ENCODE measurements at places on chromosomes 6 and 20.

DNA sequence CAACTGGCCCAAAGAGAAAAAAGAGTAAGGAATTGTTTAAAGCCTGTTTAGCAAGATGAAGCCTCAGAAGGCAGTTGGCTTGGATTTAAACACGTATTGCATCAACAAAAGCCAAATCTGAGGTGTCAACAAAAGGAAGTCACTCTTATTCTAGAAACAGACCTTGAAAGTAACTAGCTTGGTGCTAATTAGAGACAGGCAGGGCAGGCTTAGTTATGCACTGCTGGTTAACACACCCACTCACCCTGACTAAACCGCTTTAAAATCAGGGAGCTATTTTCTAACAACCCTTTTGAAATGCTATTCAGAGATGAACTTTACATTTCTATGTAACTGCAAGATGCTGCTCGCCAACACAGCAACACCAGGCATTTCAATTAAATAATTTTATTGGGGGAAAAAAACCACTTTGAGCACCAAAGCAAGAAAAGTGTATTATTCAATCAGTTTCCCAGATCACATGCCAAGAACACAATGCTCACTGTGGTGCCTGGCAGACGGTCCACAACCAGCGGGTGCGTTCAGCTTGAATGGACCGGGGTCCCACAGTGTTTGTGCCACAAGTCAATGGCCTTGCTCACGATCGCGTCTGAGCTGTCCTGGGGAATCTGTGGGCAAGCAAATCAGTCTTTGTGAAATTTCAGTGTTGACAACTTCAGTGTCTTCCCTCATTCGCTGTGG is 23.6 kb downstream of the TBC1D7 start:
- DNase-seq: no peak

- no peak for DNase-seq
These were observed 1.0 kb downstream of the COL20A1 start for GRCh38 chr20:63293871-63294535.

GRCh38 chr6:100103931-100104330 is 109.9 kb upstream of the MCHR2 start:
- DNase-seq: no peak

DNA sequence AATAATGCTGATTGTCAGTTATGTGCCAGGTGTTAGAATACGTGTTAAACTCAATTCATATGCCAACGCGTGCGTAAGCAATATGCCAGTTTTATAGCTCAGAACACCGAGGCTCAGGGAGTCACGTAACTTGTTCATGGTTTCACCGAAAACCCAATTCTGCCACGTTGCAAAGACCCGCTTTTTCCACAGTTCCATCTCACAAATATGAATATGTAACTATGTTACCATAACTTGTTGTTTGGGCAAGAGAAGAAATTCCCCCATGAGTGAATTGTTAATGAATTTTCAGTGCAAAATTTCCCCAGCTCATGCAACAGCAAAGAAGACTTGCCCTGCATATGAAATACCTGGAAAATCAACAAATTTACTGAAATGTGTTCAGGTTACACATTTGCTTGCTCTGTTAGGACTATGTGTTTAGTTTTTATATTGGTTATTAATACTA is 30.1 kb downstream of the SF3B5 start:
- no peak for DNase-seq

DNA sequence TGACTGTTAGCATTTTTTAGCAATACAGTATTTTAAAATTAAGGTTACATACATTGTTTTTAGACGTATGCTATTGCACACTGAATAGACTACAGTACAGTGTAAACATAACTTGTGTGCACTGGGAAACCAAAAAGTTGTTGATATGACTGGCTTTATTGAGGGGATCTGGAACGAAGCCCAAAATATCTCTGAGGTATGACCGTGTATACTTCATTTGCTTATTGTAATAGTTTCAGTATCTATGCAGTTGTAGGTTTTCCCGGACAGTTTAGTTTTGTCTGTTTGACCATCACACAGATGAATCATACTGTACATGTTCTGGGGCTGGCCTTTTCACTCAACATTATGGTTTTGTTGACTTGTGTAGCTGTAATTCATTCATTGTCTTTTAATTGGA is 6.9 kb upstream of the ZBTB12 start:
- no peak for DNase-seq

GRCh38 chr6:20129290-20130088 is 82.8 kb downstream of the MBOAT1 start:
- DNase-seq: no peak

DNA sequence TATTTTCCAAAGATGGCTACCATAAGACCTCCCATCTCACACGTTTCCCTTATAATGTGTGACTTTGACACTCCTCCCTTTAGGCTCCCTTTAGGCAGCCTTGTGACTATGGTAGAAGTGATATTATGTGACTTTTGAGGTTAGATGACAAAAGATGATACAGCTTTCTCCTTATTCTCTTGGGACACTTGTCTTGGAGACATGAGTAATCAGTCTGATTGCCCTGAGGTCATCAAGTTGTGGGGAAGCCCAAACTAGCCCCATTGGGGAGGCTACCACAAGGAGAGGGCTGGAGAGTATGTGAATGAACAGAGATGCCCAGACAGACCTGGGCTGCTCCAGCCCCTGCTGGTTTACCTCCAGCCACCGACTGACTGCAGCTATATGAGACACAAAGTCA is 10.6 kb upstream of the DLK2 start:
- peak; percentile 15 for DNase-seq

DNA sequence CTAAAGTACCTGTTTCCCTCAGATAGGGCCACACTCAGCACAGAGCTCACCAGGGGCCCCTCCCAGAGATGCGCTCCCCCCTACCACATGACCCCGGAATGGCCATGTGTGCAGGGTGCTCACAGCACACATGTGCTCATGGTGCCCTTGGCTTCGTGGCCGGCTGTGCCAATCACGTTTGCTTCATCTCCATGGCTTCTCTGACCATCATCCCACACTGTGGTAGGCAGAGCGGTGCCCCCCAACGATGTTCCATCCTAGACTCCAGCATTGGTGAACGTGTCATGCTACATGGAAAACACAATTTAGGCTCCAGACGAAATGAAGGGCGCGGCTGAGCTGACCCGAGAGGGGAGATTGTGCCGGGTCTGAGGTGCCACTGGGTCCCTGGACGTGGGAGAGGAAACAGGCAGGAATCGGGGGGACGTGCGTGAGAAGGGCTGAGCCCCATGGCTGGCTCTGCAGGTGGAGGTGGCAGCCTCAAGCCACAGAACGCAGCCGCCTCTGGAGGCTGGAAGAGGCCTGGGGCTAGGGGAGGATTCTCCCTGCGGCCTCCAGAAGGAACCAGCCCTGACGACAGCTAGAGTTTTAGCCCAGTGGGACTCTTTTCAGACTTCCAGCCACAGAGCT is 126.5 kb downstream of the DLL1 start:
- DNase-seq: no peak

DNA sequence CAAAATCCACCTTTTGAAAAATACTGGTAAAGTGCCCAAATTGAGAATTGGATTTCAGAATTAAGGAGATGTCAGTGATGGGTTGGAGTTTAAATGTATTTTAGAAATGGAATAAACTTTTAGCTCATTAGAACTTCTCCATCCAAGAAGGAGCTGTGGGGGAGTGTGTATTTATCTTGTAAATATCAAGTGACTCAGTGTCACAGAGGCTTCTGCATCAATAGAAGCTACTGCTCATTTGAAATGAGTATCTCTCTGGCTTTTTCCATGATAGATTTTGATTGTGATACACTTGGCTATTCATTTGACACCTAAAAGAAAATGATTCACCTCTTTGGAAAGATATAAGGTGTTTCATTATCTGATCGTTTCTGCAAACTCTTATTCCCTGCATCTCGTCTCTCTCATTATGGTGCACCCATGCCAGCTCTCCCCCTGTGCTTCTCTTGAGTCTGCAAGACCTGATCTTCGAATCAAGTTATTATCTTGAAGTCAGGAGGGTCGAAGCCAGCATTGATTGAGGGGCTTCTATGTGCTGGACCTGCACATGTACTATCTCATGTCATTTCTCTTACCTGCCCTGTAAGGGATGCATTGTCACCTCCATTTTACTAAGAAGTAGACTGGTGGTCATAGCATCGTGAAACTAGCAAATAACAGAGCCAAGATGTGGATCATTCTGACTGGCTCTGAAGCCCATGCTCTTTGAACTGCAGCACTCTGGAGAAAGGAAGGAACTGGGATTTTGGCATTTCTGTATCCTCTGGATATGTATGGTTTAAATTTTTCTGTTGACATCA is 30.1 kb downstream of the VAPB start:
- DNase-seq: no peak

DNA sequence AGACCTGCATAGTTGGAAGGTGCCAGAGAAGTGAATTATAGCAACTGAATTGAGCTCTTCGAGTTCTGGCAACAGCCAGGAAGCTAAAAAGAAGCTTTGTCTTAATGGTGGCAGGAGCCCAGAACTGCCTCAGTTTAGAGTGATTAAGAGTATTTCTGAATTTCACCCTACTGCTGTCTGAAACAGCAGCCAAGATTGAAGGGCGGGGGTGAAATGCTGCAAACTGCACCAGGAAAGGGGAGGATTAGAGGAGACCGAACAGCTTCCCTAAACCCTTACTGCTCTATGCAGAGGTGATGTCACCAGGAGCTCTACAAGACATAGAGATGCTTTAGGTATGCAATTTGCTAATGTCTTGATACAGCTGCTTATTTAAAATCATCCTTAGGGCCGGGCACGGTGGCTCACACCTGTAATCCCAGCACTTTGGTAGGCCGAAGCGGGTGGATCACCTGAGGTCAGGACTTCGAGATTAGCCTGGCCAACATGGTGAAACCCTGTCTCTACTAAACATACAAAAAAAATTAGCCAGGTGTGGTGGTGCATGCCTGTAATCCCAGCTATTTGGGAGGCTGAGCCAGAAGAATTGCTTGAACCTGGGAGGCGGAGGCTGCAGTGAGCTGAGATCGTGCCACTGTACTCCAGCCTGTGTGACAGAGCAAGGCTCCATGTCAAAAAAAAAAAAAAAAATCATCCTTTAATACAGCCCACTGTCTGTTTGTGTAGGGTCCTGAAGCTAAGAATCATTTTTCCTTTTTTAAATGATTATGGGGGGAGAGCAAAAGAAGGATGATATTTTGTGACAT is 91.7 kb upstream of the IYD start:
- DNase-seq: no peak

GRCh38 chr6:151690303-151690702 is 117.2 kb upstream of the ESR1 start:
- DNase-seq: peak; percentile 79

- DNase-seq: no peak
These were observed 110.4 kb downstream of the RIN2 start for GRCh38 chr20:19868441-19868840.

DNA sequence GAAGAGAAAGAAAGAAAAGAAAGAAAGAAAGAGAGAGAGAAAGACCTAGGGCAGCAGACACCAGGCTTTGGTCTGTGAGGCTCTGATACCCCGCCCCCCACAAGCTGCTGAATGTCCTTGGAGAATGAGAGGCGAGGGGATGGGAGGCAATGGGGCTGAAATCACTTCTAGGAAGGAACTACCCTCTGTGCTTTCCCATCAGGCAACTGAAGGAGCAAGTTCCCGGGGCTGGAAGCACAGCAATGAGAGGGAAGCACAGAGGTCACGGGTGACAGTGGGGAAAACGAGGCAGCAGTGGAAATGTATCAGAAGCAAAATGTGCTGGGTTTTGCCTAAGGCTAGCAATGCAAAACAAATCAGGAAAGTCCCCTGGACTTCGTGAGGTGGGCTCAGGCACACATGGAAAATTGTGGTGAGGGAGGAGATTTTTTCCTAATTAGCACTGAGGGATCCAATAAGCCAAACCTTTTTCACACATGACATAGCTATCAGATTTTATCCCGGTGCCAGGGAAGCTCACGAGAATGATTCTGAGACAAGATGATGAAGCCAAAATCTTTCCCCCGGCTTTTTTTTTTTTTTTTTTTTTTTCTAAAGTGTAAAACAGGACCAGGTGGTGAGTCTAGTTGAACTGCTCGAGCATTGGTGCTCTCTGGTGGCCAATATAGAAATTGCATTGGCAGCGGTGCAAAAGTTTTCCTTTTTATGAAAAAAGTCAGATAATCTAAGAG is 16.8 kb upstream of the ARFGEF2 start:
- DNase-seq: peak; percentile 77

- DNase-seq: no peak
These were observed 52.2 kb downstream of the TOP1 start for GRCh38 chr20:41080866-41081265.

DNA sequence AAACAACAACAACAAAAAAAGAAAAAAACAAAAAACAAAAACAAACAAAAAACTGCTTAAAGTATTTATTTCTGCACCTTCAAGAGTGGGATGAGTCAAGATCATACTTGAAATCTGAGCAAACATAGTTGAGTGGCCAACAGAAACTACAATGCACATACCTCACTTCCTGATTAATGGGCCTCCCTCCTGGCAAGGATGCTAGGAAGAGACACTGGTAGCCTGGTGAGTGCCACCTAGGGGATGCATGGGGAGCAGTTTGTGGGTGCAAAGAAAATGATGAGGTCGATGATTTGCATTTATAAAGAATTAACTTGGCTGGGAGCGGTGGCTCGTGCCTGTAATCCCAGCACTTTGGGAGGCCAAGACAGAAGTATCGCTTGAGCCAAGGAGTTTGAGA is 808.1 kb downstream of the MAFB start:
- no peak for DNase-seq

GRCh38 chr20:35179292-35180212 is 7.7 kb downstream of the PROCR start:
- no peak for DNase-seq

DNA sequence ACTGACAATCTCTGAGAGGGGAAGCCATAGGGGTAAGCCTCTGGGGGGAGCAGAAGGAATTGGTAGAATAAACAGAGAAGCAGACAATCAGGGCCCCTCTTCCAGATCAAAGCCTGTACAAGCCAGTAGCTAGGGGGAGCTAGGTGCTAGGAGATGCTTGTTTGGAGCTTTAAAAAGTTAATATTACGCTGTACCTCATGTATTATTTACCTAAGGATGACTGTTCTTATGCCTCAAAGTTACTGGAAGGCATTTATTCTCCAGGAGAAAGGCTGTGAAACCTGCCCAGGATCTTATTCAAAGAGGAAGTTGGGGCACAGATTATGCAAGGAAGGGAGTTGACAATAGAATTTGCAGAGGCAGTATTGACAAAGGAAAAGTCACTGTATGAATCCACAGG is 111.8 kb upstream of the SLC35F1 start:
- no peak for DNase-seq

Data from inflammatory macrophage (primary cell).